ENCODE measurements at places on chromosomes 4 and X. TPM values are rescaled to one million over a fixed set of nuclear protein-coding genes. Genes with fewer than 3 reads are reported as not detected.
A peak's percentile ranks its signal among the peaks of the same experiment; 100 is the strongest.

- no peak for DNase-seq
Measured at GRCh38 chrX:146041741-146042140, 224.1 kb downstream of the SLITRK2 start.

DNA sequence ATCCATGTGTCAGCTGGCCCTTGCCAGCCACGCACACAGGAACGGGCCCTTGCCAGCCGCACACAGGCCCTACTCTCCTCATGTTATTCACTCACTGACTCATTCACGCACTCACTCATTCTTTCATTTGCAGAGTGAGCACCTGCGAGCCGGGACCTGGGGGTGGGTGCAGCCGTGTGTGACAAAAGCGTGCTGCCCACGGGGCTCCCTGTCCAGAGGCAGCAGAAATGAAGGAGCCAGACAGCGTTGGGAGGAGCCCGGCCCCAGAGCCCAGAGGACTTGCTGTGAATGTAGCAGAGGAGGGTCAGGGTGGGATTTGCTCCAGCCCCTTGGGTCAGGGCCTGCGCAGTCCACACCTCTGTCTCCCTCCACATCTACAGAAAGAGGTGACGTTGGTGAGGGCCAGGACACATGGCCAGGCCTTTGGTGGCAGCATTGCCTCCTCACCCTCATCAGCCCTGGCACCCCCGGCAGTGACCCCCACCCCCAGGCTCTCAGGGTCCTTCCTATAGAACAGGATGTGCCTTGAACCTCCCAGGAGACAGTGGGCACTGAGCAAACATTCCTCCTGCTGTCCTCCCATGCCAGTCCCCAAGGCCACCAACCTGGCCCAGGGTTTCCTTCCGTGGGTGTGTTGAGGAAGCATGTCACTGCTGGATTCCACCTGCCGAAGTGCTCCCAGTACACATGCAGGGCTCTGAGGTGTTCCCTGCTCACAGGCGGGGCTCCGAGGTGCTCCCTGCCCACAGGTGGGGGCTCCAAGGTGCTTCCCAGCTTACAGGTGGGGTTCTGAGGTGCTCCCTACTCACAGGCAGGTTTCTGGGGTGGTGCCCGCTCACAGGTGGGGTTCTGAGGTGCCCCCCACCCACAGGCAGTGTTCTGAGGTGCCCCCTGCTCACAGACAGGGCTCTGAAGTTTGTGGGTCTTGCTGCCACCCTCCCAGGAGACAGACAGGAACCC is 105.7 kb downstream of the HMX1 start:
- DNase-seq: no peak

DNA sequence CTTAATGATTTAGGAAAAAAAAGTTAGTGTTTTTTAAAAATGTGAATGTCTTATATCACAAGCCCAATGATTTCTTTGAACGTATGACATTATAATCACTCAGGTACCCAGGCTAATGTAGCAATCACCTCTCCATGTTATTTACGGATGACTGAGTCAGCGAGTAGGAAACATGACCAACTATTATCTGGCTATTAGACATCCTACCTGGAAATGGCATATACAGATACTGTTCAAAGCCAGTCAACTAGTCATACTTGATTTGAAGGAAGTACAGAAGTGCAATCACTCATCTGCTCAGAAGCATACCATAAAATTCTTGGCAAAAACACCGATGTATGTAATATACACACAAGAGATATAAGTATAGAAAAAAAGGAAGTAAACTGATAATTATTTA is 732.5 kb downstream of the ARAP2 start:
- no peak for DNase-seq

GRCh38 chr4:16661813-16662212 is 236.6 kb downstream of the LDB2 start:
- no peak for DNase-seq

DNA sequence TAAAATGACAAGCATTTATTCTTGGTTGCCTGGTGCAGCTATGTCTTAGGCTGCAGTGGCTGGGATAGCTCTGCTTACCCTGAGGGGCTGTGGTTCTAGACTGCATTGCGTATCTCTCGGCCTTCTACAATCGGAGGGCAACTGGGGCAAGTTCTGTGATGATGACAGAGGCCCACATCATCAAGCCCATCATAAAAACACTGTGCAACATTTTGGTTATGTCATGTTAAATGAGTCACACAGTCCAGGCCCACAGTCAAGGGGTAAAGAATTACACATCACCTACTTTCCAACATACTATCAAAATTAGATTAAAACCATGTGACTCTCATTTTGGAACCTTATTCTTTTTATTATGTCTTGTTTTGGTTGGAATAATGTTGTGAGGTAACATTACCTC is 120.2 kb upstream of the GUCY1A1 start:
- no peak for DNase-seq

- DNase-seq: no peak
Measured at GRCh38 chr4:182619660-182620059, 297.5 kb downstream of the DCTD start.

The HNRNPH2 gene
- total RNA-seq: 65.2 TPM

The ADH1A gene
- not detected for total RNA-seq

GRCh38 chr4:121270389-121270788 is 106.3 kb upstream of the TNIP3 start:
- no peak for DNase-seq

GRCh38 chrX:108736509-108737479 is at the start of gene IRS4:
Gene IRS4, minus strand, starts transcription at chrX:108736563.
- DNase-seq: no peak

- DNase-seq: no peak
Measured at GRCh38 chrX:150926791-150927190, 28.3 kb upstream of the CD99L2 start.

- DNase-seq: no peak
Measured at GRCh38 chr4:169881769-169882168, 124.0 kb upstream of the HPF1 start.

GRCh38 chr4:3765271-3766035 is 732 bp upstream of the ADRA2C start:
- peak; percentile 43 for DNase-seq

DNA sequence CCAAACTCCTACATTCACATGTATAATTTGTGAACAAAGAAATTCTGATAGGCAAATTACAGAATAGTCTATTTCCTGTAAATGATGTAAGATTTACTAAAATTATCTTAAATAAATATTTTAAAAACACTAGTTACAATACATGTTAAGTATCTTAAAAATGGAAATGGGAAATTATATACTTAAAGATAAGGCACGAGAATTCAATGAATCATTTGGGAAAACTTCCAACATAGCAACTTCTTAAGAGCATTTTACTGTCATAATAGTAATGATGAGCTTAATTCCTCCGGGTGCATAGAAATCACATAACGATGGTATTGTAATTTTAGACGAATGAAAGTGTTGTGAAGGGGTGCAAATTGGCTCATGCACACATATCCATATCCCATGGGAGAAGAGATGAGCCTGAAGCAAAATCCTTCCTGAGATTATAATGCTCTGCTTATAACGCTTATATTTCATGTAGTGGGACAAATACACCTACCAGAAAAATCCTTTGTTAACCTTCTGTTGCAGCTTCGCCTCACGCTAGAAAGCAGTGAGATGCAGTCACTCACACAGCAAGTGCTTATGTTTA is 873.5 kb downstream of the PDHA2 start:
- no peak for DNase-seq

The PAGE3 gene
- total RNA-seq: not detected

- no peak for DNase-seq
Measured at GRCh38 chrX:40853816-40854123, 118.4 kb upstream of the MED14 start.

- DNase-seq: no peak
Measured at GRCh38 chrX:86946569-86946968, 571.0 kb upstream of the KLHL4 start.

GRCh38 chr4:8855818-8856245 is 15.8 kb downstream of the HMX1 start:
- DNase-seq: no peak

DNA sequence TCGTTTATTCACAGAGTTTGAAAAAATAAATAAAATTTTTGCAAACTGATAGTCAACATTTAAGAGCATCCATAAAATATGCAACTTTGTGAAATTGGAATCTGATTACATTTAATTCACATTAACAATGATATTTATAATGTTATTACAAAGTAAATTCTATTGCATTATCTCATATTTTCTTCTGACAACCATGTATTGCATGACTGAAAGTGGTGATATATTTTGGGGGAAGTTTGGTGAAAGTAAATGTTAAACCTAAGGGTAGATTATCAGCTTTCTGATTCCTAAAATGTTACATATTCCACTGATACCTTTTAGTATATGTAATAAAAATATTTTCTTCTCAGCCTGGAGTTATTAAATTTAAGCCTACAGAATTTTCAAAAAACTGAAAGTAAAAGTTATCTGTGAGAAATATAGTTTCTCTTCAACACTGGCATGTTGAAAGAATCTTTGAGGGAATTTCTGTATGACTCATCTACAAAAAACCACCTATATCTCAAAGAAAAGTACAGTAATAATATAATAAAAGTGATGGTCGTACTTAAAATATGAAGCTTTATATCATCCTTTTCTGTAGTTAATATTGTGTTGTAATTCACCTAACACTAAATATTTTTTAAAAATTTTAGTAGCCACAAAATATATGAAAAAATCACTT is 1179.6 kb upstream of the PCDH7 start:
- DNase-seq: no peak

DNA sequence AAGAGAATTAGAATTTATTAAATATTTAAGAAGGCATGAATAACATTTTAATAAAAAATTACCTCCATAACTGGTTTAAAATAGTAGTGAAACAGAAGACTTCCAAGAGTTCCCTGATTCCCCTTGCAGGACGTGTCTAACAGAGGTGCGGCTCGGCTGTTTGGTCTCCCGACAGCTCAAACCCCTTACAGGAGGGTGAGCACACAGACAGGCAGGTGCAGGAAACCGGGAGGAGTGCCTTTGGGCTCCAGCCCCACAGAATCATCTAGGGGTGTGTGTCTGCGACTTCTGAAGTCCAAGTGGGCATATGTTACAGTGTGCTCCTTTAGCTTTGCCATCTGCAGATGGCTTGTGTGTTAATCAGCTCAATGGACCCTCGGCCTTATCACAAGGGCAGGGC is 88.1 kb upstream of the CCSER1 start:
- DNase-seq: no peak

DNA sequence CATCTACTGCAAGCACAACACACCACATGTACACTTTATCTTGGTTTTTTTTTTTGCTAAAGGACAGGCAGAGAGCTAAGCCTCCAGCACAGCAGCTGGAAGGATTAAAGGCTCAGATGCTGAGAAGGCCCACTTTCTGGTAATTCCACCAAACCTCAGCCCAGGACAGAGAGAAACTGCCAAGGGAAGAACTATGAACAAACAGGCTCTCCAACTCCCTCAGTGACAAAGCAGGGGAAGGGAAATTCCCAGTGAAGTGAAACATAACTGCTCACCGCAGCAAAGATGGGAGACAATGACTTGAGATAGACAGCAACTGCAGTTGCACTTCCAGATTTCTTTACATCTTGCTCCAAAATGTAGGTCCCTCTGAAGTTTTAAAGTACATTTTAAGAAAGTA is 4.8 kb downstream of the PROM1 start:
- DNase-seq: no peak

The RIPPLY1 gene
- total RNA-seq: not detected

GRCh38 chr4:42715807-42716482 is 59.0 kb upstream of the ATP8A1 start:
- DNase-seq: no peak

The EVC2 gene
- total RNA-seq: 2.7 TPM

The TMEM47 gene
- 99.5 TPM for total RNA-seq

DNA sequence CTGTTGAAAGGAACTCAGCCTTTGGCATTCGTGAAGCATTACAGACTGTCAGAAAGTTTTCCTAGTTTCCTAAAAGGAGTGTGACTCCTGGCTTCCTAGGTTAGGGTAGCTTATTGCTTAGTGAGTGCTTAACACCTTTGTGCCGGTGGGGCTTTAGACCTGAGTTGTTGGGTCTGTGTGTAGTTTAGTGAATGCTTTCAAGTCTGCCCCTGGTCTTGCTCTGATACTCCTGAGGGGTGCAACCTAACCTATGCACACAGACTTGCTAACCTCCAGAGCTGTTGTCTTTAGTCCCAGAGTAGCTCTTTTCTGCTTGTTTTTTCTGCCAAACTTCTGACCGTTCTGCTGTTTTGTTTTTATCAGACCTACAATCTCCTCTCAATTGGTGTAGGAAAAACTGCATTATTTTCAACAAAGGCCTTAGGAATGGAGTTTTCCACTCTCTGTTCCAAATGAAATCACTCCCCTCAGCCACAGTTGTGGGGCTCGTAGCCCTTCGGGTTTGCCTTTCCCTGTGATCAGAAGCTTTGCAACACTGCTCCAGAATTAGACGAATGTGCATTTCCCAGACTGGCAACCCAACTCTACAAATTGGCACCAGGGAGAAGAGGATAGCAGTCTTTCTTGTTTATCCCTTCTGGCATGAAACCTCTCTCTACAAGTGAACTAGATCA is 1399.1 kb upstream of the PCDH7 start:
- no peak for DNase-seq

- no peak for DNase-seq
Measured at GRCh38 chr4:188254211-188254610, 115.0 kb downstream of the TRIML1 start.

The COPS4 gene
- 60.0 TPM for total RNA-seq

GRCh38 chr4:112279882-112280315 is 5.8 kb downstream of the TIFA start:
- DNase-seq: no peak
